Ovary (tissue), 10 donors: ENCODE measurements at places on chromosomes 1 and 21. TPM values are rescaled to one million over a fixed set of nuclear protein-coding genes. Genes with fewer than 3 reads are reported as not detected.

The PHLDA3 gene
- 30.6 TPM for total RNA-seq

The TNFRSF1B gene
- total RNA-seq, result 21.6 TPM

DNA sequence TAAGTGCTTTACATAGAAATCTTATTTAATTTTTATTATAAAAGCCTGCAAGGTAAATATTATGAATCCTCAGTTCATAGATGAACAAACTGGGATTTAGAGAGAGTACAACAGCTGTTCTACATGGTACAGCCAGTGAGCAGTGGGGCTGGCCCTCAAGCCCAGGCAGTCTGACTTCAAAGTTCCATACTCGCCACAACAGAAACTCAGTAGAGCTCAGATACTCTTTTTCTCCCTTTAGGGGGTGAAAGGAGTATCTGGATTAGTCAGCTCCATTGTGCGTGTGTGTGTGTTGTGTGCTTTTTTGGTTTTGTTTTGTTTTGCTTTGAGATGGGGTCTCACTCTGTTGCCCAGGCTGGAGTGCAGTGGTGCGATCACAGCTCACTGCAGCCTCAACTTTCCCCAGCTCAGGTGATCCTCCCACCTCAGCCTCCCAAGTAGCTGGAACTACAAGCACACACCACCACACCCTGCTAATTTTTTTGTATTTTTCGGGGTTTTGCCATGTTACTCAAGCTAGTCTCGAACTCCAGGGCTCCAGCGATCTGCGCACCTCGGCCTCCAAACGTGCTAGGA, 378.5 kb downstream of the SMYD3 start:
- H3K36me3 ChIP-seq, result no peaks in the 10 kb centered on the region
- no peaks in the 10 kb centered on the region for H3K4me1 ChIP-seq
- H3K4me3 ChIP-seq, result no peak overlapping the region
- no peak for DNase-seq

DNA sequence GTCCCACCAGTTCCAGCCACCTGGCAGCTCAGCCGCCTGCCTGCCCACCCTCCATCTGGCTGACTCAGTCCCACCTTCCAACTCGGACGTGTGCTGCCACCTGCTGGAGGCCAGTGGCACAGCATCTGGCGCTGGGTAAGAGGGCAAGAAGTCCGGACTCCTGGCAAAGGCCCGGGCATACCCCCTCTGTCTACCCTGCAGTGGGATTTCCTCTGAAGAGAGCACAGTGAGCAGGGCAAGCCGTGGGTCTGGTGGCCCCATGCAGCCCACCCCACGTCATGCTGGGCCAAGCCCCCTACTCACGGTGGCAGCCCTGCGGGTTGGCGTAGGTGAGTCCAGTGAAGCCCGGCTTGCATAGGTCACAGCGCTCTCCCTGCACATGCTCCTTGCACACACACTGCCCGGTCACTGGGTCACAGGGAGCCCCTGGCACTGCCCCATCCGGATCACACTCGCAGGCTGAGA, 24.5 kb downstream of the LAMB3 start:
- H3K27ac ChIP-seq, result no peak overlapping the region
- H3K4me1 ChIP-seq, result peaks cover 8% of the 10 kb centered on the region
- no peaks in the 10 kb centered on the region for H3K27me3 ChIP-seq
- H3K4me3 ChIP-seq, result no peak overlapping the region

DNA sequence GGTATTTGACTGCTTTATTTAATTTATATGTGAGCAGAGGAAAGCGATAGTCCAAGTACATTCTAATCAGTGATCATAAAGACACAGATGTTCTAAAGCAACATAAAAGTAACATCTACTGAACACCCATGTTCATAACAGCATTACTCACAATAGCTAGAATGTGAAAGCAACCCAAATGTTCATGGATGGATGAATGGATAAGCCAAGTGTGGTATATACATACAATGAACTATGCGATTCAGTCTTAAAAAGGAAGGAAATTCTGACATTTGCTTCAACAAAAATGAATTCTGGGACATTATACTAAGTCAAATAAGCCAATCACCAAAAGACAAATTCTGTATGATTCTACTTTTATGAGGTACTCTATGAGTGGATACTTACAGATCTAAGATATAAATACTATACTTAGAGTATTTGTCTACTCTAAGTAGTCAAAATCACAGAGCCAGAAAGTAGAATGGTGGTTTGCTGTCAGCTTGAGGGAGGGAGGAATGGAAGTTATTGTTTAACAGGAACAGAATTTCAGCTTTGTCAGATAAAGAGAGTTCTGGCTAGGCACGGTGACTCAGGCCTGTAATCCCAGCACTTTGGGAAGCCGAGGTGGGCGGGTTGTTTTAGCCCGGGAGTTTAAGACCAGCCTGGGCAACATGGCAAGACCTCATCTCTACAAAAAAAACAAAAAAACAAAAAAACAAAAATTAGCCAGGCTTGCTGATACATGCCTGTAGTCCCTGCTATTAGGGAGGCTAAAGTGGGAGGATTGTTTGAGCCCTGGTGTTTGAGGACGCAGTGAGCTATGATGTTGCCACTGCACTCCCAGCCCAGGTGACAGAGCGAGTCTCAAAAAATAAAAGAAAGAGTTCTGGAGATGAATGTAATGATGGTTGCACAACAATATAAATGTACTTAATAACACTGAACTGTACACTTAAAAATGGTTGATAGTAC, 79.7 kb upstream of the ARHGAP29 start:
- no peak overlapping the region for H3K27ac ChIP-seq
- no peaks in the 10 kb centered on the region for H3K4me1 ChIP-seq
- H3K4me3 ChIP-seq, result no peak overlapping the region
- H3K36me3 ChIP-seq, result no peaks in the 10 kb centered on the region
- DNase-seq, result no peak

GRCh38 chr1:227788271-227789083, 27.0 kb upstream of the PRSS38 start:
- peak; percentile 81 for DNase-seq
- H3K27me3 ChIP-seq, result no peaks in the 10 kb centered on the region
- H3K36me3 ChIP-seq, result no peaks in the 10 kb centered on the region
- peaks cover 19% of the 10 kb centered on the region for H3K4me1 ChIP-seq
- H3K27ac ChIP-seq, result peak overlapping the region; percentile 76

GRCh38 chr1:61181067-61182038, 99.0 kb downstream of the NFIA start:
- H3K36me3 ChIP-seq, result no peaks in the 10 kb centered on the region
- no peak overlapping the region for H3K4me3 ChIP-seq
- DNase-seq, result no peak
- H3K27me3 ChIP-seq, result no peaks in the 10 kb centered on the region

- no peak overlapping the region for H3K27ac ChIP-seq
- H3K4me1 ChIP-seq, result no peaks in the 10 kb centered on the region
- H3K27me3 ChIP-seq, result no peaks in the 10 kb centered on the region
- H3K4me3 ChIP-seq, result no peak overlapping the region
- DNase-seq, result no peak
- H3K36me3 ChIP-seq, result no peaks in the 10 kb centered on the region
These were observed 39.0 kb downstream of the LPAR3 start for GRCh38 chr1:84853741-84854721.

- H3K27ac ChIP-seq, result no peak overlapping the region
- DNase-seq, result no peak
- peaks cover 4% of the 10 kb centered on the region for H3K4me1 ChIP-seq
- H3K27me3 ChIP-seq, result no peaks in the 10 kb centered on the region
- no peak overlapping the region for H3K4me3 ChIP-seq
These were observed 68.3 kb upstream of the ARHGAP29 start for GRCh38 chr1:94305704-94306103.

DNA sequence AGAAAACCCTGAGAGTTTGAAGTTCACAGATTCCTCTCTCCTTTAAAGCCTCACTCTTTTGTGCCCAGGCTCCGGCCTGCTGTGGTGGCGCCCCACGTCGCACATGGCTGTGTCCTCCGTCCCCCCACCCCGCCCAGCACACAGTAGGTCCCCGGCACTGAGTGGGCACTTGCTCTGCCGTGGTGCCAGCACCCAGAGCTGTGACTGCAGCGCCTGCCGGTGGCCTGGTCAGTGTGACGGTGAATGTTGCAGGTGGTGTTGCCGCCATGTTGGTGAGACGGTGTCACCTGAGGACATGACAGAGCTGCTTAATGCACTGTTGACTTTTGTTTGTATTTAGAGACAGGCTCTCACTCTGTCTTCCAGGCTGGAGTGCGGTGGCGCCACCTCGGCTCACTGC, 3.4 kb downstream of the ATAD3C start:
- H3K4me1 ChIP-seq, result no peaks in the 10 kb centered on the region
- H3K36me3 ChIP-seq, result no peaks in the 10 kb centered on the region
- DNase-seq, result no peak

GRCh38 chr1:32963746-32964460, 706 bp downstream of the RNF19B start:
- peak; percentile 50 for DNase-seq
- H3K4me3 ChIP-seq, result peak overlapping the region; percentile 75
- peak overlapping the region; percentile 74 for H3K27ac ChIP-seq
- peaks cover 16% of the 10 kb centered on the region for H3K4me1 ChIP-seq
- H3K36me3 ChIP-seq, result no peaks in the 10 kb centered on the region

GRCh38 chr1:36525166-36525565, 42.5 kb upstream of the CSF3R start:
- no peaks in the 10 kb centered on the region for H3K27me3 ChIP-seq
- DNase-seq, result no peak
- no peak overlapping the region for H3K4me3 ChIP-seq
- H3K4me1 ChIP-seq, result no peaks in the 10 kb centered on the region
- H3K36me3 ChIP-seq, result no peaks in the 10 kb centered on the region
